ENCODE measurements at places on chromosomes 2 and 18. TPM values are rescaled to one million over a fixed set of nuclear protein-coding genes. Genes with fewer than 3 reads are reported as not detected.

The ICA1L gene
- total RNA-seq, result 0.74 TPM

- no peak for DNase-seq
Observed at GRCh38 chr2:439556-440402, 151.9 kb upstream of the ALKAL2 start.

DNA sequence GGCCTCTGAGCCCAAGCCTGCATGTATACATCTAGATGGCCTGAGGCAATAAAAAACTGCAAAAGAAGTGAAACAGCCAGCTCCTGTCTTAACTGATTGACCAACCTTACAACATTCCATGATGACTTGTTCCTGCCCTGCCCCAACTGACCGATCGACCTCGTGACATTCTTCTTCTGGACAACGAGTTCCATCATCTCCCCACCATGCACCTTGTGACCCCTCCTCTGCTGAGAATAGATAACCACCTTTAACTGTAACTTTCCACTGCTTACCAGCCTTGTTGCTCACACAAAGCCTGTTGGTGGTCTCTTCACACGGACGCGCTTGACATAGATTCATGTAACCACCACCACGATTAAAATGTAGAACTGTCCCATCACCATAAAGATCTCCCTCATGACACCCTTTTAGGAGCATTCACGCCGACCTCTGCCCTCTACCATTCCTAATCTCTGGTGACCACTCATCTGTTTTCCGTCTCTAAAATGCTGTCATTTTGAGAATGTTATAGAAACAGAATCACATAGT lies 120.1 kb upstream of the REV1 start:
- DNase-seq, result no peak

- DNase-seq, result no peak
Observed at GRCh38 chr18:40874233-40874632, 1080.8 kb upstream of the PIK3C3 start.

DNA sequence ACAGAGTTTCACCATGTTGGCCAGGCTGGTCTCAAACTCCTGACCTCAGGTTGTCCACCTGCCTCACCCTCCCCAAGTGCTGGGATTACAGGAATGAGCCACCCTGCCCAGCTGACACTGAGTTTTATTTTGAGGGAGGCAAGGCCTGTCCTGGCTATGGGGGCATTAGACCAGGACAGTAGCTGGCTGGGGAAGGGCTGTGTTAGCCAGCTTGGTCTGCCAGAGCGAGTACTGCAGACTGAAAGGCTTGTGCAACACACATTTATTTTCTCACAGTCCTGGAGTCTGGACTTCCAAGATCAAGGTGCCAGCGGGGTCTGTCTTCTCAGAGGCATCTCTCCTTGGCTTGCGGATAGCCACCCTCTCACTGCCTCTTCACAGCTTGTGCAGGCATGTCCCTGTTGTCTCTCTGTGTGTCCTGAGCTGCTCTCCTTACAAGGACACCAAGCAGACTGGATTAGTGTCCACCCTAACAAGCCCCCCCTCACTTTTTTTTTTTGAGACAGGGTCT lies 59.4 kb upstream of the HAAO start:
- no peak for DNase-seq
